ENCODE measurements at places on chromosomes 3 and 15. TPM values are rescaled to one million over a fixed set of nuclear protein-coding genes. Genes with fewer than 3 reads are reported as not detected.

The PAK6 gene
- total RNA-seq = 0.13 TPM

The RLBP1 gene
- not detected for total RNA-seq

The PPARG gene
- 25.3 TPM for total RNA-seq

The RBMS3 gene
- total RNA-seq = 68.2 TPM

The KLHL6 gene
- total RNA-seq = under 0.01 TPM

The COPG1 gene
- total RNA-seq = 313 TPM

The GXYLT2 gene
- 33.5 TPM for total RNA-seq

The GREM1 gene
- 166 TPM for total RNA-seq

The GOLGA6L7 gene
- not detected for total RNA-seq
